ENCODE measurements at places on chromosomes 1 and 21.

GRCh38 chr1:50348449-50349241 lies 74.6 kb downstream of the DMRTA2 start:
- DNase-seq, result peak; percentile 38

DNA sequence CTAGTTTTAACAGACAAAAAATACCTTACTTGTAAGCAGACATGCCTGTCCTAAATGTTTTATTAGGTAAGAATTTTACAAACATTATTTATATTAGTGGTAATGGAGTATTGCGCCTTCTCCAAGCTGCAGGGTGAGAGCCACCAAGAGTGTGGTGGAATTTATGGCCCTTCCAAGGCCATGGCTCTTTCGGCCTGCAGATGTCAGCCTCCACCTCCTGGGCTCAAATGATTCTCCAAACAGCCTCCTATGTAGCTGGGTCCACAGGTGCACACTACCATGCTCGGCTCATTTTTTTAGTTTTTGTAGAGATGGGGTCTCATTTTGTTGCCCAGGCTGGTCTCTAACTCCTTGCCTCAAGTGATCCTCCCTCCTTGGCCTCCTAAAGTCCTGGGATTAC lies 56.3 kb downstream of the ITGB3BP start:
- no peak for DNase-seq

- DNase-seq, result no peak
Measured at GRCh38 chr1:229563241-229563640, 4.7 kb upstream of the ABCB10 start.

GRCh38 chr1:208206092-208206698 lies 38.0 kb downstream of the PLXNA2 start:
- DNase-seq, result no peak

Measured in activated CD4-positive, alpha-beta memory T cell treated with anti-CD3 and anti-CD28 coated beads for 36 hours (primary cell).